ENCODE measurements at places on chromosomes 12 and 14.
A peak's percentile ranks its signal among the peaks of the same experiment; 100 is the strongest.

DNA sequence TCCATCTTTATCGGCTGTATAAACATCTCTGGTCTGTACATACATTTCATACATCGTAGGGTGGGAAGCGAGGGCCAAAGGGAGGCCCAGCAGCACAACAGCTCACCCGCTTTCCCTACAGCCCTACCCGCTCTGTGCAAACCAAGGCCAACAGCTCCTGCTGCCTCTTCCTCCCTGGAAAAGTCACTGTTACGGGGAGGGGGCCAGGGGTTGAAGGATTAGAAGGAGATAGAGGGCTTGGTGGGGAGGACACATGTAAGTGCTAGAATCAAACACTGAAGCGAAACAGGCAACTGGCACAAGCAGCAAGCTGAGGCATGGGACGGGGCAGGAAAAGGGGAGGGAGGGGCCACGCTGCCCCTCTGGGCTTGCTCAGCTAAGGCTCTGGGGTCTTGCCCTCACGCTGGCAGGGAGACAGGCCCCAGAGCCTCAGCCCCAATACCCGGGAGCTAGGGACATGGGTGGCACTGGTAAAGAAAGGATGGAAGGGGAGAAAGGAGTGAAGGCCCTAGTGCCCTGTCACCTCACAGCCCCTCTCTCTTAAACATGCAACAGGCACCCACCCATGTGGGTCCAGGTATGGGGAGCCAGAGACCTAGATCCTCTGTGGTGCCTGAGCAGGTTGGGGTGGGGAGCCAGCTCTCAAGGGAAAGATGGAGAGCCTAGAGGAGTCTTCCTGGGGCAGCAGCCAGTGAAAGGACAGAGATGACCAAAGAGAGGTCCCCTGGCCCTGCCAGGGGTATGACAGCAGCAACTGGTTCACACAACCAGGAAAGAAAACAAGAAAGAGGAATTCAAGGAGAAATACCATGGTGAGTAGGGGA lies 14.4 kb downstream of the SPRYD3 start:
- H3K36me3 ChIP-seq: no peaks in the 10 kb centered on the region
- H3K27ac ChIP-seq: no peak overlapping the region
- H3K4me3 ChIP-seq: no peak overlapping the region
- peaks cover 4% of the 10 kb centered on the region for H3K4me1 ChIP-seq
- H3K27me3 ChIP-seq: peaks cover 1% of the 10 kb centered on the region
- DNase-seq: no peak

DNA sequence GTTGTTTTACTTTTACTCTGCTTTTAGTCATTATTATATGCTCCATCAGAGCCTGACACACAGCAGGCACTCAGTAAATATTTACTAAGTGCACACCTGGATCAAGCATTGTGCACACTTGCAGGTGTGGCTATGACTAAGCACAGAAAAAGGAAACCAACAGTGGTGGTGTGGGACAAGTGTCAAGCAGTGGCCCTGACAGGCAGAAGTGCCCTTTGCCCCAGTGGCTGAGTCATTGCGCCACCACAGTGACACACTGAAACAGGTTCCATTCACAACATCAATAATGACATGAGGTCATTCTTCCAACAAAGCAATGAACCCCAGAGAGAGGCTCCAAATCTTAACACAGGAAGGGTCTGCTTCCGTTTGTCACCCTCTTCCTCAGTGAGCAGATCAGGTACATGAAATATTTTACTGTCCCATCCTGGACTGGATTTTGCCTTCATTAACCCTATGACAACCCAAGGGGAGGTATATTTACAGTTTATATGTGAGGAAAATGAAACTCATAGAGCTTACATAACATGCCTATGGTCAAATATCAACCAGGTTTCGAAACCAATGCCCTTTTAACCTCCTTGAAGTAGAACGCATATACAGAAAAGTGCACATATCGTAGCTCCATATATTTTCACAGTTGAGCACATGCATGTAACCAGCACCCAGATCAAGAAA lies 82.6 kb upstream of the GTF2A1 start:
- H3K27ac ChIP-seq: no peak overlapping the region
- H3K36me3 ChIP-seq: no peaks in the 10 kb centered on the region
- DNase-seq: no peak
- H3K4me1 ChIP-seq: peaks cover 4% of the 10 kb centered on the region
- no peak overlapping the region for H3K4me3 ChIP-seq

GRCh38 chr12:48881686-48882314 lies 16.1 kb upstream of the RND1 start:
- H3K4me3 ChIP-seq: peak overlapping the region; percentile 14
- no peaks in the 10 kb centered on the region for H3K36me3 ChIP-seq
- DNase-seq: no peak
- H3K27me3 ChIP-seq: no peaks in the 10 kb centered on the region

GRCh38 chr14:27916326-27916725 lies 850.3 kb upstream of the FOXG1 start:
- H3K27ac ChIP-seq: no peak overlapping the region
- H3K4me3 ChIP-seq: no peak overlapping the region
- H3K36me3 ChIP-seq: no peaks in the 10 kb centered on the region
- no peak for DNase-seq
- no peaks in the 10 kb centered on the region for H3K4me1 ChIP-seq

GRCh38 chr12:19239102-19239501 lies 109.6 kb downstream of the PLEKHA5 start:
- no peak overlapping the region for H3K27ac ChIP-seq
- no peak overlapping the region for H3K4me3 ChIP-seq

DNA sequence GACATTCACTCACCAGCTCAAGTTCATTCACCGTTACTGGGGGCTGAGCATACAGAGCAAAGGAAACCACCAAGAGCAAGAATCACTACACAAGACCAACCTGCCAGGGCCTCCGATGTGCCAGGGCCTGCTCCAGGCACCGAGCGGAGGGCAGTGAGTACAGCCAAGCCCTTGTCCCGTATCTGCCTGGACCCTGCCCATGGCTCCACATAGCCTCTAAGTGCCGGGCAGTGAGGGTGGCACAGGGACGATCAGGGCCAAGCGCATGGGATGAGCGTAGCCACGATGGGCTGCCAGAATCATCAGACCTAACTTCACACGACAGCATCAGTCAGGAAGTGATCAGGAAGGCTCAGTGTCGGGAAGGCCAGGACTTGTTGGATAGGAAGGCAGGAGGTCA lies 199.6 kb downstream of the BCL11B start:
- no peaks in the 10 kb centered on the region for H3K4me1 ChIP-seq
- H3K36me3 ChIP-seq: no peaks in the 10 kb centered on the region
- H3K27ac ChIP-seq: no peak overlapping the region
- H3K27me3 ChIP-seq: no peaks in the 10 kb centered on the region

GRCh38 chr14:95518045-95518751 lies 1.7 kb upstream of the SYNE3 start:
- no peak overlapping the region for H3K4me3 ChIP-seq
- DNase-seq: no peak
- H3K27ac ChIP-seq: no peak overlapping the region
- H3K36me3 ChIP-seq: no peaks in the 10 kb centered on the region
- H3K4me1 ChIP-seq: peaks cover 11% of the 10 kb centered on the region

DNA sequence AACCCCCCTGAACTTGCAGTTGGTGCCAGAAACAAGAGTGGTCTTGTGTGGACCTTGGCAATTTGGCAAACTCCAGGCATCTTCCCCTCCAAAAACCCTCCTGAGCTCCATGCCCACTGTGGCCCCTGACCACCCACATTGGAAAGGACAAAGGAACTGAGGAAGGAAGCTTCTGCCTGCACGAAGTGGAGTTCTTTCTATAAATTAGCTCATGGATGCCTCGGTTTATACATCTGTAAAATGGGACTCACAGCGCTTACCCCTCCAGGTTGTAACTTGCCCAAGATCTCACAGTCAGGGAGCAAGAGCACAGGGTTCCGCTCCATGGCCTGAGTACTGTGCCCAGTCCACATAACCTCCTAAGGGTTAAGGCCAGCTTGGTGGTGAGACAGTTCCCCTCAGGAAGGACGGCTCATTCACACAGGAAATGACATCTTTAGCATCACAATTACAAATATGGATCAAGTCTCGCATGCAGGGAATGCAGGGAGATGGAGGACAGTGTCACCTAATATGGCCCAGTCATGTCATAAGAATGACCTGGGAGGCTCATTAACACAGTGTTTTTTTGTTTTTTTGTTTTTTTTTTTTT lies 66.6 kb downstream of the CLMN start:
- no peak for DNase-seq
- no peak overlapping the region for H3K27ac ChIP-seq
- no peaks in the 10 kb centered on the region for H3K36me3 ChIP-seq
- peaks cover 14% of the 10 kb centered on the region for H3K4me1 ChIP-seq
- H3K27me3 ChIP-seq: no peaks in the 10 kb centered on the region

DNA sequence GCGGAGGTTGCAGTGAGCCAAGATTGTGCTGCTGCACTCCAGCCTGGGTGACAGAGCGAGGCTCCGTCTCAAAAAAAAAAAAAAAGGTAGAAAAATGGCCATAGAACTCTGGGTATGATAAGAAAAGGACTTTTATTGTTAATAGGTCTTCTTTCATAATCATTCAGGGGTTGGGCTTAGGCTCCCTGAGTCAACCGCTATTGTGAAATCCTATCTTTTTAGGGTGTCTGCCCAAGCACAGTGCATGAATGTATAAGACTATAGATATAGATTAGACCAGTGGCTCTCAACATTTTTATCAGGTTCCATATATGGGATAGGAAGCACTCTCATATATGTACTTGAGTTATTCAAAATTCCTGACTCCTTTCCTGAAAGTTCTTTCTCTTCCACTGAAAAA lies 48.7 kb upstream of the USP15 start:
- no peaks in the 10 kb centered on the region for H3K27me3 ChIP-seq
- no peaks in the 10 kb centered on the region for H3K36me3 ChIP-seq
- no peak overlapping the region for H3K4me3 ChIP-seq
- no peak overlapping the region for H3K27ac ChIP-seq
- no peak for DNase-seq

- no peaks in the 10 kb centered on the region for H3K27me3 ChIP-seq
- DNase-seq: no peak
- H3K4me1 ChIP-seq: no peaks in the 10 kb centered on the region
- H3K27ac ChIP-seq: no peak overlapping the region
- H3K4me3 ChIP-seq: no peak overlapping the region
These were observed 139.2 kb downstream of the RBM19 start for GRCh38 chr12:113826805-113827538.

DNA sequence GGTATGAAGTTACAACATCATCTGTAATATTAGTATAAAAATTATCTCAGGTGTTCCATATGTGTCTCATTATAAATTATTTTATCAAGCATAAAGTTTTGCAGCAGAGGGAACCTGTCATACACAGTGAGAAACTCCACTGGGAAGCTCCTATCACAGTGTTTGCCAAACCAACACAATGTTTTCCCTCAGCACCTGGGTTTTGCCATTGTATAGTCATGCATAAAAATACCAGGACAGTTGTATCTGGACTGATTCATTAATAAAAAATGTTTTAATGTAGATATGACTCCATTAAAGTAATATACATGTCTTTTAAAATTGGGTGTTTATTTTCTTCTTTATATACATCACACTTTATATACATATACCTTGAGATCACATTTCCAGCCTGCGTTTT lies 56.6 kb downstream of the METTL25 start:
- no peak for DNase-seq
- no peak overlapping the region for H3K4me3 ChIP-seq
- H3K36me3 ChIP-seq: no peaks in the 10 kb centered on the region
- no peak overlapping the region for H3K27ac ChIP-seq

DNA sequence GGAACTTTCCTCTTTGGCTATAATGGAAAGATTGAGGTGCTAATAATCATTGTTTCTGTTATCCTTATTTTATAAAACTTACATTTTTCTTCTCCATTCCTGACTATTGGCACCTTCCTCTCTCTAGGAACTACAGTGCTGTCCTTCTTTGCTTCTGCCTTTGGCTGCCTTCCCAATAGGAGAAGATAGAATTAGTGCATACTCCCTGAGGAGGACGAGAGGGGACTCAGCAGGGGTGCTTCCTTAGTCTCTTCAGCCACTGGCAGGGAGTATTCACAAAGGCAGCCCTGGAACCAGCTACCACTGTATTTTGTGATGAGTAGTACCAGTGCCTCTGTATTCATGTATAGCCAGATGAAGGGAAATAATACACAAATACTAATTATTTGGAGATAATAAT lies 208.5 kb downstream of the FOXG1 start:
- H3K36me3 ChIP-seq: no peaks in the 10 kb centered on the region
- H3K27ac ChIP-seq: no peak overlapping the region
- no peak for DNase-seq
- no peaks in the 10 kb centered on the region for H3K27me3 ChIP-seq
- no peaks in the 10 kb centered on the region for H3K4me1 ChIP-seq

GRCh38 chr12:75561921-75562320 lies 50.5 kb upstream of the KRR1 start:
- no peak overlapping the region for H3K27ac ChIP-seq
- H3K4me1 ChIP-seq: no peaks in the 10 kb centered on the region
- H3K36me3 ChIP-seq: no peaks in the 10 kb centered on the region
- H3K4me3 ChIP-seq: no peak overlapping the region
- H3K27me3 ChIP-seq: no peaks in the 10 kb centered on the region
- DNase-seq: no peak

- no peak overlapping the region for H3K4me3 ChIP-seq
- DNase-seq: no peak
- no peaks in the 10 kb centered on the region for H3K36me3 ChIP-seq
- H3K4me1 ChIP-seq: no peaks in the 10 kb centered on the region
These were observed 182.0 kb downstream of the CACNA1C start for GRCh38 chr12:2234646-2235350.

GRCh38 chr12:31005256-31005943 lies 68.3 kb upstream of the DDX11 start:
- H3K4me3 ChIP-seq: no peak overlapping the region
- no peak for DNase-seq
- H3K27ac ChIP-seq: no peak overlapping the region
- no peaks in the 10 kb centered on the region for H3K36me3 ChIP-seq
- no peaks in the 10 kb centered on the region for H3K4me1 ChIP-seq

DNA sequence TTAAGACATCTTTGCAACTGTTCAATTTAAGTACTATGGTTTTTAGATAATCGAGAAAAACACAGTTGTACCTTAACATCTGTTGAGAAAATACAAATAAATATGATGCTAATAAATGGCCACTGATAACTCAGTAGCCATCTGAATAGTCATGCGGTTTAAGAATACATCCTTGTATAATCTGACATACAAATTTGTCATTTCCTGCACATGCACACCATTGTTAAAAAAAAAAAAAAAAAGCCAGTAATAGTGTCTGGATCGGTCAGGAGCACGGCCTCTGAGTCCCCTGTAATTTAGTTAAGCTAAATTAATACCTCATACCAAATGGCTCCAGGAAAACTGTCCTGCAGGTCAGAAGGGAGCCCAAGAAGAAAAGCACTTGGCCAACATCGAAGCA lies 16.8 kb downstream of the RFC5 start:
- no peaks in the 10 kb centered on the region for H3K4me1 ChIP-seq
- H3K27ac ChIP-seq: no peak overlapping the region
- H3K4me3 ChIP-seq: no peak overlapping the region
- peaks cover 86% of the 10 kb centered on the region for H3K36me3 ChIP-seq

All from H1 (cell line).